Brain microvascular endothelial cell (primary cell): ENCODE measurements at places on chromosomes 3 and 15.

GRCh38 chr3:171013822-171014748, 12.4 kb downstream of the SLC2A2 start:
- DNase-seq: no peak

DNA sequence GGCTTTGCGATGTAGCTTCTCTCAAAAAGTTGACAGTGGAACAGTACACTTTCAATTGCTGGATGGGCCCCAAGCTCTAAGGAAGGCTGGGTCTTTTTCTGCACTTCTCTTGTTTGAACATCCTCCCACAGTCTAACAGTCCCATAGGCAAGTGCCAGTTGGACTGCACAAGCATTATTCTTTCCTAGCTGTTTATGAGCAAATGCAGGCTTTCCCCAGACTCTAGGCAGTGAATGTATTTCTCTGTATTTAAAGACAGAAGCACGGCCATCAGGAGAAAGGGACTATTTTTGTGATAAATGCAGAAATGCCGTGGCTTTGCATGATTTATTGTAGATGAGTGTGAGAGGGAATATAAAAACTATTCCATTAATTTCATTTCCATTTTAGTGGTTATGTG, 539.3 kb upstream of the LMCD1 start:
- DNase-seq: no peak

DNA sequence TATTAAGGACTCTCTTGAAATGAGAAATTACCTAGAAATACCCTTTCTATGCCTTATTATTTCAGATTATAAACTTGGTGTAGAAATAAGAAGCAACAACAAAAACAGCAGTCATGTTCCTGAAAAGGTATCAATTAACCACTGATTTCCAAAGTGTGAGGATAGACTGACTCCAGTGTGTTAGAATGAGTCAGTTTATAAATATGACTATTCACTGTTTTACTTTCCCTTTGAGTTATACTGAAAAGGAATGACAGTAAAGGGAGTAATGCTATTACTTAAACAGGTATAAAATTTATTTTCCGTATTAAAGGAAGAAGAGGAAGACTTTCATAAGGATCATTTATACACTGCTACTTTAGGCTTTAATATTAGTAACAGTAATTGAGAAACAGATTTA, 12.9 kb downstream of the GMNC start:
- no peak for DNase-seq

DNA sequence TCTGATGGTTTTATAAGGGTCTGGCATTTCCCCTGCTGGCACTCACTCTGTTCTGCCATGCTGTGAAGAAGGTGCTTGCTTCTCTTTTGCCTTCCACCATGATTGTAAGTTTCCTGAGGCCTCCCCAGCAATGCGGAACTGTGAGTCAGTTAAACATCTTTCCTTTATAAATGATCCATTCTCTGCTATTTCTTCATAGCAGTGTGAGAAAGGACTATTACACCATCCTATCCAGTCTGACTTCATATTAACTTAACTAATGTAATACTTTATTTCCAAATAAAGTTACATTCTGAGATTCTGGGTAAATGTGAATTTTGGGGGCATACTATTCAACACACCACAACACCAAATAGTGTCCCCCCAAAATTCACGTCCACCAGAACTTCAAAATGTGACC, 22.2 kb upstream of the MAP3K13 start:
- no peak for DNase-seq

DNA sequence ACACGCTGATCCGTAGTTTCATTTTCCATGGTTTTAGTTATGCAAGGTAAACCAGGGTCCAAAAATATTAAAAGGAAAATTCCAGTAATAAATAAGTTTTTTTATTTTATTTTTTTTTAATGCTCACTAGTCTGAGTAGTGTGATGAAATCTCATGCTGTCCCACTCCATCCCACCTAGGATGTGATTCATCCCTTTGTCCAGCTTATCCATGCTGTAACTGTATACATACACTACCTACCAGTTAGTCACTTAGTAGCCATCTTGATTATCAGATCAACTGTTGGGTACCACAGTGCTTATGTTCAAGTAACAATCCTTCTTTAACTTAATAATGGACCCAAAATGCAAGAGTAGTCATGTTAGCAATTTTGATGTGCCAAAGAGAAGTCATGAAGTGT, 75.2 kb downstream of the ESYT3 start:
- DNase-seq: no peak

DNA sequence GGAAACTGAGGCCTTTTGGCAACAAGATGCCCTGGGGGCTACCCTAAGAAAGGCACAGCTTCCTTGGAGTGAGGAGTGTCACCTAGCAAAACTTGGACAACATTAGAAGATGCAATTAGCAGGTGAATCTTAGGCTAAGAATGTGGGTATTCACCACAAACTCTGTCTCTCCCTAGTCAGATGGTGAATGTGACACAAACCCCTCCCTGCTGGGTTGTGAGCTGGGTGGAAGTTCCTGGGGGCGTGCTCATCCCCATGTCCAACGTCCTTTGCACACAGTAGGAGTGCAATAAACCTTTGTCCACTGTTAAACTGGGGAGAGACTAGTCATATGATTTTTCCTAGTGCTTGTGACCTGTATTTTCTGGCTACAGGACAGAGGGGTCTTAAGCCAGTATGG, 67.1 kb upstream of the SH3GL3 start:
- DNase-seq: no peak

DNA sequence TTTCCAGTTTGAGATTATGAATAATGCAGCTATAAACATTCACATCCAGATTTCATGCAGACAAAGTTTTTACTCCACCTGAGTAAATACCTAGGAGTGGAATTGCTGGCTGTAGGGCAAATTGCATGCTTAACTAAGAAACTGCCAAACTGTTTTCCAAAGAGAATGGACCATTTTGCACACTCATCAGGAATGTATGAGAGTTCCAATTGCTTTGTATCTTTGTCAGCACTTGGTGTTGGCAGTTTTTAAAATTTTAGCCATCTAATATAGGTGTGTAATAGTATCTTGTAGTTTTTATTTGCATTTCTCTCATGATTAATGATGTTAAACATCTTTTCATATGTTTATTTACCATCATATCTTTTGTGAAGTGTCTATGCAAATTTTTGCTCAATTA, 40.6 kb upstream of the TRIM59 start:
- no peak for DNase-seq

- DNase-seq: no peak
These were observed 630 bp downstream of the CACNA2D2 start for GRCh38 chr3:50502584-50503423.

DNA sequence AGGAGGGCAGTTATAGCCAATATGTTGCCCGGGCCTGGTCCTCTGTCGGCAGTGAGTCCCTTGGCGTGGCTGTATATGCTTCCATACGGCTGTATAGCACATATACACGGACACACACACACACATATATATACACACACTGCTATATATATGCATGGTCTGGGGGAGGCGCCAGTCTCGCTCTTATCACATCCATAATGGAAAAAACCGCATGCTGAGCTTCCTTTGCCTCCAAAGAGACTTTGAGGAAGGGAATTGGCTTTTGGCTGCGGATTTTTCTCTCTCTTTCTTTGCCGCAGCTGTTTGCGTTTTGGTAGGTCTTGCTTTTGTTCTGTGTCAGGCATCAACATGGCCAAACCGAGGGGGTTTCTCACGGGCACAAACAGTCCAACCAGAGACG, 11.3 kb upstream of the TMEM115 start:
- peak; percentile 38 for DNase-seq

- DNase-seq: no peak
These were observed 90.1 kb upstream of the BHLHE40 start for GRCh38 chr3:4888913-4889846.

- DNase-seq: no peak
These were observed 292.2 kb downstream of the NR2F2 start for GRCh38 chr15:96622714-96623113.

- peak; percentile 22 for DNase-seq
These were observed 3.9 kb upstream of the DNASE1L3 start for GRCh38 chr3:58214484-58215316.

DNA sequence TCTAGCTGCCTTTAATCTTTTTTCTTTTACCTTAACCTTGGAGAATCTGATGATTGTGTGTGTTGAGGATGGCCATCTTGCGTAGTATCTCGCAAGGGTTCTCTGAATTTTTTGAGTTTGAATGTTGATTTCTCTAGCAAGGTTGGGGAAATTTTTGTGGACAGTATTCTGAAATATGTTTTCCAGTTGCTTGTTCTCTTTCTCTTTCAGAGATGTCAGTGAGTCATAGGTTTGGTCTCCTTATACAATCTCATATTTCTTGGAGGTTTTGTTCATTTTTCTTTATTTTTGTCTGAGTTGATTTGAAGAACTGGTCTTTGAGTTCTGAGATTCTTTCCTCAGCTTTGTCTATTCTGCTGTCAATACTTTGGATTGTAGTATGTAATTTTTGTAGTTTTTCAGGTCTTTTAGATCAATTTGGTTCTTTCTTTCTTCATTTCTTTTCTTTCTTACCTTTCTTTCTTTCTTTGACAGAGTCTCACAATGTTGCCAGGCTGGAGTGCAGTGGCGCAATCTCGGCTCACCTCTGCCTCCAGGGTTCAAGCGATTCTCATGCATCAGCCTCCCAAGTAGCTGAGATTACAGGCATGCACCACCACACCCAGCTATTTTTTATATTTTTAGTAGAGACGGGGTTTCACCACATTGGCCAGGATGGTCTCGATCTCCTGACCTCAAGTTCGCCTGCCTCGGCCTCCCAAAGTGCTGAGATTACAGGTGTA, 366.4 kb upstream of the RASGRP1 start:
- no peak for DNase-seq

DNA sequence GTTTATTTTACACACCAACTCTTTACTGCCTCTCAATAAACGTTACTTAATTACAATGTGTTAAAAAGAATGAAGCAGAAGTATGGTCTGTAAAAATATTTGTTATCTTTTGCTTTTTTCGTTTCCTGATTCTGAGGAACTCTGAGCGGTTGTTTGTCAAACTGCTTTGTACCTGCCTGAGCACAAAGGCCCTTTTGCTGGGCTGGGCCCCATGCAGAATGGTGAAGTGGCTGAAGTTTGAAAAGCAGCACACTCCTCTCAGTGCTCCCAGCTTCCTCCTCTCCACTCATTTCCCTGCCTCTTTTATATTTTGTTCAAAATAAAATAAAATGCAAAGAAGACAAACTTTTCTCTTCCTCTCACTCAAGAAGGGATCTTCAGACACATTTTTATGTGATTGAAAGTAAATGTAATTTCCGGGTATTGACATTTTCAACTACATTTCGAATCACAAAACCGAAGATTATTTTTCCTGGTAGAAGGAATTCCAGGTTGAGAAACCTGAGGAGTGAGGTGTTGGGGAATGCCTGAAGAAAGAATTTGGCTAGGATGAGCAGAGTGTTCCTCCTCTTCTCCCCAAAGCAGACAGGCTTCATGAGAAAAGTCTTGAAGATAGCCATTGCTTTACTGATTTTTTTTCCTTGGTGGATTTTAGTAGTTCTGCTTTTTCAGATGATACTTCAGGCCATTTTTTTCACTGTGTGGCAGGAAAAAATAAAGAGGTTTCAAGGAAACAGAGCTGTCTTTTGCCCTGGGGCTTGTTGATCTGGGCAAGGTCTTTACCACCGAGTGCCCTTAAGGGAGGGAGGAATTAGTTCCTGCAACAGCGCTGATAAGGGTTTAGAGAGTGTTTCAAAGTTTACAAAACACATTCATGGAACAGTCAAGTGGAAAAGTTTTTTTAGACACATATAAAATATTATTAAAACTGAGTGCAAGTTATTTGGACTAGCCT, 229.8 kb downstream of the NFKBIZ start:
- no peak for DNase-seq

DNA sequence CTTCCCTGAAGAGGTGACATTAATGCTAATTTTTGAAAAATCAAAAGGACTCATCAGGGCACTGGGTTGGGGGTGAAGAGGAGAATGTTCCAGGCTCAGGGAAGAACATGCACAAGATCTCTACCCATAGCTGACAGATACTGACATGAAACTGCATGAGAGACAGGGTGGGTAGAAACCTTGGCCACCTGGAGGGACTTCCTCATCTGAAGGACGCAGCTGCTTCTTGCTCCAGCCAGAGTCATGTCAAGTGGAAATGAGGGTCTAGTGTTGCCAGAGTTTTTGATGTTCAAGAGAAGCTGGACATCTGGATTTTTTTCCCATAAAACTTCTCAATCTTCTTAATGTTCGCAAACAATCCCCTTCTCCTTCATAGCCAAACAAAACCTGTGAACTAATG, 29.7 kb downstream of the AMOTL2 start:
- no peak for DNase-seq

DNA sequence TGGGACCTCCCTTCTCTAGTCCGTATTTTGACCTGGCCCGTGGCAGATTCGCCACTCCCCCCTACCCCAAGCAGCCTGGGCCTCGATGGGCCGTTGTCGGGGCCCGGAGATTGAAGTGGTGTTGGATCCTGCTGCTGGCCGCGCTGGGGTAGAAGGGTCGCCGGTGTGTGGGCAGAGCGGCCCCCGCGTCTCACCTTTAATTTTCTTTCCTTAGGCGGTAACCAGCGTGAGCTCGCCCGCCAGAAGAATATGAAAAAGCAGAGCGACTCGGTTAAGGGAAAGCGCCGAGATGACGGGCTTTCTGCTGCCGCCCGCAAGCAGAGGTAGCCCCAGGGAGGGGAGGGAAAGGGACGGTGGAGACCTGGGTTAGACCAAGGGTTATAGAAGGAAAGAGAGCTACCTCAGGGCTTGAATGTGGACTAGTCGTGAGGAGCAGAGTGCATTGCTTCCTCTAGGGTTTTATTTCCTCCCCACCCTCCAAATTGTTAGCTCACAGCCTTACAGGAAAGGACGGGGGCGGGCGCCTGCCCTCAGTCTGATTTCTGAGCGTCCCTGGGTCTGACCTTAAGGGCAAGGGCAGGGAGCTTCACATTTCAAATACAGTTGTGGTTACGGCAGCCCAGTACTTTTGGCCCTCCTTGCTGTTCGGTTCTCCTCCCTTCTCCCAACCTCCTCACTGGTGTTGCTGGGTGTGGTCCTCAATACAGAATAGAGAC, 799 bp downstream of the SERF2 start:
- no peak for DNase-seq

DNA sequence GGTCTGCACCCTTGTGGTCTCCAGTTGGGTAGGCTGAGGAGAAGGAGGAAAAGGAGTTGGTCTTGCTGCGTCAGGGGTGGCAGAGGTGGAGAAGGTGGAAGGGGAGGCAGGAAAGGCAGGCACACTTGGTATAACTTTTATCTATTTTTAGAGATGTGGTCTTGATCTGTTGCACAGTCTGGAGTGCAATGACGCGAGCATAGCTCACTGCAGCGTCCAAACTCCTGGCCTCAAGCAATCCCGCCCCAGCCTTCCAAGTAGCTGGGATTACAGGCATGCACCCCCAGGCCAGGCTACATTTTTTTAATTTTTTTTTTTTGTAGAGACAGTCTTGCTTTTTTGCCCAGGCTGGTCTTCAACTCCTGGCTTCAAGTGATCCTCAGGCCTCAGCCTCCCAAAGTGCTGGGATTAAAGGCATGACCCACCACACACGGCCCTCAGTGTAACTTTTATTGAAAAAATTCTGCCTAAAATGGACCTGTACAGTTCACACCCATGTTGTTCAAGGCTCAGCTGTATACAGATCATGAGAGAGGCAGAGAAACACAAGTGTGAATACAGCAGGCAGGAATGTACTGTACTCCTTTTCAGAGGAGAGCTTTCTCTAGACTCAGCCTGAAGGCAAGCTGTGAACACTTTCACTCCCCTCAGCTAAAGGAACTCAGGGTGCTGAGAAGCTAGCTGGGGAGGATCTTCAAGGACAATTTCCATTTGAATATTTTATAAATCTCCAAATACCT, 2.1 kb upstream of the RHOV start:
- DNase-seq: no peak
